Activated CD4-positive, alpha-beta T cell treated with anti-CD3 and anti-CD28 coated beads, Interleukin-2, amount 50 U/mL, for 48 hours (primary cell): ENCODE measurements at places on chromosomes 11 and 22.

DNA sequence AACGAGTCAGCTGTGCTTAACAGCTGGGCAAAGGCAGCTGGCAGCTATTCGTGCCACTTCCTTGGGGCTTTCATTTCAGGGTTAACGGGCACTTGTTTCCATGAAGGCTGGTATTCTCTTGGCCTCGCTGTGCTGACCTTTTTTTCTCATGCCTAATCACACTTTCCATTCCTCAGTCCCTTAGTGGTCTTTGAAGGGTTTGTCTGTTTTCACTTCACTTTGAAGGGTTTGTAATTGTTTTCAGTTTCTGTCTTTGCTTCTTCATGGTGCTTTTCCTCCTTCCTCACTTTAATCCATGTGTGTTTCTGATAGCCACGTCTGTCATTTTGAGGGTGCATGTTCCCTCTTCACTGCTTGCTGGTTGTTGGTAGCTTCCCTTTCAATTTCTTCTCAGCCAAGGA, 24.6 kb downstream of the PPIL2 start:
- no peak for DNase-seq

DNA sequence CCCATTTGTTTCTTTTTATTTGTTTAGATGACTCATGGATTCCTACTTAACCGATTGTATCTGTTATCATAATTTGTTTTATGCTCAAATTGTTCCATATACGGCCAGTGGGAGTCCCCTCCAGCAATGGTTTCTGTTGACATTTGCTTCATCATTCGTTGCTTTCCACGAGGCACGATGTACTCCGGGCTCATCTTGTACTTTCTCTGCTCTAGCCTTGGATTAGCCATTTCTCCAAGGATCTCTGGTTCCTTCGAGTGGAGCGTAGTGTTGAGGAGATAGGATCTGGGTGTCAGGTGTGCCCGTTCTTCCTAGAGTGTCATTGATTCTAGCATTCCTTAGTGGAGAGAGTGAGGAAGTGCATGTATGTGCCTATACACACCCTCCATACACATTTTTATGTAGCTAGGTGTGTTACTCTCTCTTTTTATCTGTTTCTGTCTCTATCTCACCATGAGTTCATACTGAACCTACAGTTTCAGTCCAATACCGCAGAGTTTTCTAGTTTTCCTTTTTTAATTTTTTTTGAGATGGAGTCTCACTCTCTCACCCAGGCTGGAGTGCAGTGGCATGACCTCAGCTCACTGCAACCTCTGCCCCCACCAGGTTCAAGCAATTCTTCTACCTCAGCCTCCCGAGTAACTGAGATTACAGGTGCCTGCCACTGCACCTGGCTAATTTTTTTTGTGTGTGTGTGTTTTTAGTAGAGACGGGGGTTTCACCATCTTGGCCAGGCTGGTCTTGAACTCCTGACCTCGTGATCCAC, 31.4 kb downstream of the TECTA start:
- no peak for DNase-seq

DNA sequence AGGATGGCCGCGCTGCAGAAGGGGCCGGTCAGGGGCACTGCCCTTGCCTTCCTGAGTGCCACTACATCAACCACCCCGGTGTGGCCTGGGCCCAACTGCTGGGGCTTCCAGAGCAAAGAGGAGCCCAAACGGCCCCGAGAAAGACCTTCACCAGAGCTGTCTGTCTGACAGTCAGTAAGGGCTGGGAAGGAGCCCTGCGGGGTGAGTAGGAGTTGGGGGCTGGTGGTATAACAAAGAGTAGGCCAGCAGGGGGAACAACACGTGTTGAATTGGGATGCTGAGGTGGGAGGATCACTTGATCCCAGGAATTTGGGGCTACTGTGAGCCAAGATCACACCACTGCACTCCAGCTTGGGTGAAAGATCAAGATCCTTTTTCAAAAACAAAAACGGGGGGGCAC, 3.9 kb downstream of the GSTT4 start:
- no peak for DNase-seq

GRCh38 chr22:35349704-35350538, 31.0 kb upstream of the HMOX1 start:
- DNase-seq, result no peak

DNA sequence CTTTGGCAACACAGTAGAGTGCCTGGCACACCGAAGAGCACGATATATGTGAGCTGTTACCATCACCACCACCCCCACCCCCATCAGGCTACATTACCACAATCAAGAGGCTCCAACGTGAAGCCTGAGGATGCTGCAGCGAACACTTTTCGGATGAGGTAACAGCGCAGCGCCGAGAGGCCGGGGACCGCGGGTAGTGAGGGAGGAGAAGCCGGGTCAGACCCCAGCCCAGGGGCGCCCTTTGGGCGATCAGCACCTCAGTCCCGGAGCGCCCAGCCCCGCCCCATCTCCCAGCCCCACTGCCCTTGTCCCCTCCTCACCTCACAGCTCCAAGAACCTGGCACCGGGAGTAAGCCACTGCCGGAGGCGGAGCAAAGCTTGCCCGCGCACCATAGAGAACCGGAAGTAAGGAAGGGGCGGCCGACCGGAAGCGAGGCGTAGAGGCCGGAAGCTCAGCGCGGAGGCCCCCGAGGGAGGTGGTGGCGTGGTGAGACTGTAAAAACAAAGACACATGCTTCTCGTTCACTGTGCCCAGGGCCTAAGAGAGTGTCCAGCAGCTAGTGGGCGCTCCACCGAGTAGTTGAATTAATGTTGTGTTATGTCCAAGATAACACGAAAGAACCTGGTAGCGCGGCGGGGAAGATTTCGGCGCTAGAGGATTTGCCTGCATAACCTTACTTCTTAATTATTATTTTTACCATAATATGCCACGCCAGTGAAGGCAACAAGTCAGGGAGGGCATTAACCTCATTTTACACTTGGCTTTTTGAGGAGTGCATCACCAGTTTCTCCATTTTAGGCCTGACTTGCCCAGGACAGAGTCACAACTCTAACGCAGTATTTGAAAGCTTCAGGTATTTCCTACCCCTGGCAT, at the start of gene THOC5:
Gene THOC5, minus strand, starts transcription at position 407 of the 874 bp plus-strand sequence. CDS start 4,610 bp downstream, outside the sequence.
- DNase-seq, result peak; percentile 87

- no peak for DNase-seq
These were observed 3.2 kb downstream of the TAF1D start for GRCh38 chr11:93737904-93738612.

GRCh38 chr11:21295508-21295907, 626.1 kb downstream of the NELL1 start:
- no peak for DNase-seq

GRCh38 chr11:44955015-44955738, 4.5 kb upstream of the TP53I11 start:
- DNase-seq, result no peak

DNA sequence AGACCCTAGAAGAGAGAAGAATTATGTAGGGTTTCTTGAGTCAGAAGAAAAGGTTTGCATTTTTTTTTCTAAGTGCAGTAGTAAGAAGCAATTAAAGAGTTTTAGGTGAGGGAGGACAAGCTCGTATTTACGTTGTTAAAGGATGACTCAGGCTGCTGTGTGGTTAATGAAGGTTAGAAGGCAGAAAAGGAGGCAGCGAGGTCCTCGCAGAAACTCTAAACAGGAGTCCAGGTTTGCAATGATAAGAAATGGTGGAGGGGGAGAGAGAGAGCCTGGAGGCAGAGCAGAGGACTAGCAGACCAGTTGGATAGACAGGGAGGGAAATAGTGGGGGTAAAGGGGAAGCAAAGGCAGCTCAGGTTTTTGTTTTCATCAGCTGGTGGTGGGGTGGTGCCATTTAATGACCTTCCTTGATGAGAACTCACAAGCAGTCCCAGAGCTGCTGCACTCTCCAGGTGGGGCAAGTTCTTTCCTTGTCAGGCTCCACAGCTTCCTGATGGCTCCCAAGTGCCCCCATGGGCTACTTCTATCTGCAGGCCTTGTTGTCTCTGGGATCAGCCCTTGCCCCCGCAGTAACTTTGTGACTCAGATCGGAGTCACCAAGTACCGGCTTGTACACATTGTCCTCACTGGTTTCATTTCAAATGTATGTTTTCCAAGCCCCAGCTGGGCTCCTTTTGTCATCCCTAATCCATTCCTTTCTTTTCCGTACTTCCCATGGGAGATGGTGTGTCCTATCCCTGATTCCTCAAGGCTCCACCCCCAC, 8.3 kb upstream of the INSC start:
- no peak for DNase-seq

- no peak for DNase-seq
These were observed 13.4 kb downstream of the FRMD8 start for GRCh38 chr11:65399845-65400244.

DNA sequence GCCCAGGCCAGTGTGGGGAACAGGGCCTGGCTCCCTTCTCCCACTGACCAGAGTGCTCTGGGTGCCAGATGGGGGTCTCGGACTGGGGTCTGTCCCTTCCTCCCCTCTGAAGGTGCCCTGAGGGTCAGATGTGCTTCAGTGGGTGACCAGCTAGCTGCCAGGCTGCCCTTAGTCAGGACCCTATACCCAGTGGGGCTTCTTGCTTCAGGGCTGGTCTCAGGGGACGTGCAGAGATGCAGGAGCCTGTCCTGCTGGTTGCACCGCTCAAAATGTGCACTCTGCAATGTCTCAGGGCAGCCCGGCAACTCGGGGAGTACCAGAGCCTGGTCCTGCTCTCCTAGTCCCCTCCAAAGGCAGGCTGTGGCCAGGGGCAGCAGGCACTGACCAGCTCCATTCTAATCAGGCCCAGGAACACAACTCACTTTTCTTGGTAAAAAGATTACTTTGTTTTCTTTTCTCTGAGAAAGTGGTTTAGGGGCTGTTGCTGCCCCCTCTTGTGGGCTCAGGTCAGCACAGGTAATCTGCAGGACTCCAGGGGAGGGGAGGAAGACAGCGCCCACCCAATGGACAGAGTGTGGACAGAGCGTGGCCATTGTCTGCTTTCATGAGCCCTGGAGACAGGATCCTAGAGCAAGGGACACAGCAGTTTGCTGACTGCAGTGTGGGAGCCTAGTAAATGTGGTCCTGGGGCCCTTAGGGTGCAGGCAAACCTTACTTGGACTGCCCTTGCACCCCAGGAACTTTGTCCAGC, 80.9 kb downstream of the MED15 start:
- no peak for DNase-seq

DNA sequence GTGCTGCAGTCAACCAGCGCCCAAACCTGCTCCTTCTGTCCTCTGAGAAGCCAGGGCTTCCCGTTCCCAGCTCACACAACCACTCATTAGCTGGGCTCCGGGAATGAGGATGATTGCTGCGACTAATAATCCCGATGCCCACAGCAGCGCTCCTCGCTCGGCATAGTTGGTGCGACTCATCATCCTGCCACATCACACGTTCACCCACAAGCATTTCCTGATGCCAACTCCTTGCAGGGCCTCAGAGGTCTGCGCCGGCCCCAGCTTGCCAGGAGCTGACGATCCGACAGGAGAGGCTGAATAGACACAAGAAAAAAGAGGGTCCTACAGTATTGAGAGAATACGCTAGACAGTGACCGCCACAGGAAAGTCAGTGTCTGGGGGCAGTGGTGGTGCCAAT, 10.6 kb upstream of the CSNK1E start:
- DNase-seq, result no peak

DNA sequence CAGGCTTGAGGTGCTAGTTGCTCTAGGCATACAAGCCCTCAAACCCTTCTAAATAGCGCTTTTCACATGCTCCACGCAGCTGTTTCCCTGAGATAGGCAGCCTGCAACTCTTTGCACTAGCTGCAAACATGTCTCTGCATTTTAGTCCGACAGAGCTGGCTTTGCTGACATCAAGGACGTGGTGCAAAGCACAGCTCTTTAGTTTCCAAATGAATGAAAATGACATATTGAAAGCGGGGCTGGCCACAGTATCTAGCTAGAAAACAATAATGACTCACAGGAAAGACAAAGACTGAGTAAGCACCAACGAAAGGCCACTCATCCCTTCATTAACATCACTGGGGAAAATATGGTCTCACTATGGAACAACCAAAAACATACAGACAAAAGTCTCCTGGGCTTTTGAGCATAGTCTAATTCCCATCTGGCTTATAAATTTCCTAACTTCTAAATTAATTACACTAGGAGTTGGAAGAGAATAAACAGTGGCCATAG, 15.3 kb upstream of the ZC3H12C start:
- peak; percentile 49 for DNase-seq

DNA sequence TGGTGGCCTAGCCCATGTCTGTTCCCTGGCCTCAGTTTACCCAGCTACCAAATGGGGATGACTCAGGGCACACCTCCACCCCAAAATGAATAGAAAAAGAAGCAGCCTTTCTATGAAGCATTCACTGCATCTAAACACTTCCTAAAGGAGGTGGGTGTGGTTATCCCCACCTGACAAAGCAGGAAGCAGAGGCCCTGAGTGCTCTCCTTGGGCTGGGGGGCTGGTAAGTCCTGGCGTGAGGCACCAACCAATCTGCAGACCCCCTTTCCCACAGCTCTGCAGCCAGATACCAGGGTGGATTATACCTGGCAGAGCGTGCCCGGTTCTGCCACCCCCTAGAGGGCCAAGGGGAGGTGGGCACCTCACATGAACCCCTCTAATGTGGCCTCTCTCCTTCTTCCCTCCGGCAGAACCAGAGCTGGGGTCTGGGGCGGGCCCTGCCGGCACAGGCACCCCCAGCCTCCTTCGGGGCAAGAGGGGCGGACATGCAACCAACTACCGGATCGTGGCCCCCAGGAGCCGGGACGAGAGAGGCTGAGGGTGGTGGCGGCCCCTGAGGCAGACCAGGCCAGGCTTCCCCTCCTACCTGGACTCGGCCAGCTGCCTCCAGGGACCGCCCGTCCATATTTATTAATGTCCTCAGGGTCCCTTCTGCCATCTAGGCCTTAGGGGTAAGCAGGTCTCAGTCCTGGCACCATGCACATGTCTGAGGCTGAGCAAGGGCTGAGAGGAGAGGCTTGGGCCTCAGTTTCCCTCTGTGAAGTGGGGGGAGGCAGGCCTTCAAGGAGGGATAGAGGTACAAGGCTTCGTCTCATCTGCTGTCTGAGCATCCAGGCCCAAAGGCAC, 9.2 kb downstream of the RHBDD3 start:
- no peak for DNase-seq

- DNase-seq, result no peak
These were observed 85.0 kb downstream of the SERGEF start for GRCh38 chr11:17927681-17928343.

DNA sequence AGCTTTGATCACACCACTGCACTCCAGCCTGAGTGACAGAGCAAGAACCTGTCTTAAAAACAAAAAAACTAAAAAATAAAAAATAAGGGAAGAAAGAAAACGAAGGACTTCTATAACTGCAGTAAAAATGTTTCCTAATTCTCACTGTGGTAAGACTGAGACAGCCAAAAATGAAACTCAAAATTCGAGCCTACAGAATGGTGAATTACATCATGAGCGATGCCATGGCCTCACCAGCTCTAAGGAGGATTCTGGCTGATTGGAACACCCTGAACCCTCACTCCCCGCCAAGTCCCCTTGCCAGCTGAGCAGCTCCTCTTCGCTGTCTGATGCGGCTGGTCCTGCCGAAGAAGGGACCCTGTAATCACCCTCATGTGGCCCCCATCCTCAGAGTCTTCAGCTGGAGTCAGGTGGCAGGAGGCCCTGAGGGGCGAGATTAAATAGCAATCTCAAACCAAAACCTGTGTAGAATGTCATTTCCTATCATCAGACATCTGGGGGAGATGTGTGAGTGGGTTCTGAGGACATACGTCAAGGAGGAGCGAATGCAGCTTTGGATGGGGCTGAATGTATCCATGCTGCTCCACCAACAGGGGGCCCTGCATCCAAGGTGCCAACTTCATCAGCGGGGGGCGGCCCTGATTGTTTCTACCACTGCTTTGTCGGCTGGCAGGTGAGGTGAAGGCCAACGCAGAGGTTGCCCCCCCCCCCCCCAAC, 29.2 kb downstream of the PDGFB start:
- no peak for DNase-seq

GRCh38 chr11:14589421-14589820, 54.2 kb upstream of the PDE3B start:
- DNase-seq, result no peak
